ENCODE measurements at places on chromosomes 2 and 18.

GRCh38 chr2:133817680-133818566 lies 249.7 kb upstream of the NCKAP5 start:
- DNase-seq = peak; percentile 98

- DNase-seq = no peak
These were observed 2.9 kb upstream of the MBOAT2 start for GRCh38 chr2:9006368-9006767.

GRCh38 chr2:58667137-58667774 lies 426.1 kb upstream of the FANCL start:
- DNase-seq = no peak

GRCh38 chr18:14748496-14748895 lies 524 bp downstream of the ANKRD30B start:
- no peak for DNase-seq

DNA sequence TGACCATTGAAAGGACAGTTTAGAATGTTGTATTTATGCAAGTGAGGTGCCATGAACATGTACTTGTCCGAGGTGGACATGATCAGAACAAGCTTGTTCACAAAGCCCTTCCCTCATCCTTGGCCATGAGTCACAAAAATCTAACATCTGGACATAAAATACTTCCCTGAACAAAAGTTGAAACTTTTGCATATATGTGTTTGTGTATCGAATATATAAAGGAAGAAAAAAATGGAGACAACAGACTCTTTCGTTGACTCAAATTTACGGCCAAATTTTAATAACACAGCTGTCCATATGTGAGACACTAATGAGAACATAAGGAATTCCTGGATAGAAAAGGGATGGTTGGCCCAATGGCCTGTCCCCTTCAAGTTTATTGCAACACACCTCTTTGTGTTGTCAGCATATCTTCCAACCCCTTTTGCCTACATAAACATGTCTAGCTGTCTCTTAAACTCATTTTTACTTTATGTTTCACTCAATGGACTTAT lies 19.4 kb upstream of the ZEB2 start:
- no peak for DNase-seq

GRCh38 chr2:68692511-68692910 lies 42.1 kb upstream of the ARHGAP25 start:
- DNase-seq = peak; percentile 1

GRCh38 chr2:237630216-237631000 lies 3.0 kb downstream of the LRRFIP1 start:
- no peak for DNase-seq

- DNase-seq = peak; percentile 88
These were observed 13.3 kb downstream of the ATF2 start for GRCh38 chr2:175154661-175155082.

GRCh38 chr2:236688563-236689392 lies 119.2 kb downstream of the ACKR3 start:
- no peak for DNase-seq

DNA sequence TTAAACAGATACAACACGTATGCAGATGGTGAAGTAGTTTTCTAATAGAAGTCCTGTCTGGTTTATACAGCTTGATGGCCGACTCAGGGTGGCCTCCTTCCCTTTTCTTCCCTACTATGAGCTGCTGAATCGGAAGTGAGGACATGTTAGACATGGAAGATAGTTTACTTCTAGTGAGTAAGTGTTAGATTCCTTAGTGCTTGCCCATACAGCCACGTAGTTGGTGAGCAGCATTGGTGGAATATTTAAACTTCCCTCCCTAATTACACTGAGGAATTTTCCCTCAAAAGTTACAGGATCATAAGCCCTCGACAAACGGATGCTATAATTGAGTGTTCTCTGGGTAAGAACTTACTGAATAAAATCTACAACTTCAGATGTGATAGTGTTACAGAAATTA lies 52.1 kb downstream of the RHBDD1 start:
- DNase-seq = peak; percentile 81

DNA sequence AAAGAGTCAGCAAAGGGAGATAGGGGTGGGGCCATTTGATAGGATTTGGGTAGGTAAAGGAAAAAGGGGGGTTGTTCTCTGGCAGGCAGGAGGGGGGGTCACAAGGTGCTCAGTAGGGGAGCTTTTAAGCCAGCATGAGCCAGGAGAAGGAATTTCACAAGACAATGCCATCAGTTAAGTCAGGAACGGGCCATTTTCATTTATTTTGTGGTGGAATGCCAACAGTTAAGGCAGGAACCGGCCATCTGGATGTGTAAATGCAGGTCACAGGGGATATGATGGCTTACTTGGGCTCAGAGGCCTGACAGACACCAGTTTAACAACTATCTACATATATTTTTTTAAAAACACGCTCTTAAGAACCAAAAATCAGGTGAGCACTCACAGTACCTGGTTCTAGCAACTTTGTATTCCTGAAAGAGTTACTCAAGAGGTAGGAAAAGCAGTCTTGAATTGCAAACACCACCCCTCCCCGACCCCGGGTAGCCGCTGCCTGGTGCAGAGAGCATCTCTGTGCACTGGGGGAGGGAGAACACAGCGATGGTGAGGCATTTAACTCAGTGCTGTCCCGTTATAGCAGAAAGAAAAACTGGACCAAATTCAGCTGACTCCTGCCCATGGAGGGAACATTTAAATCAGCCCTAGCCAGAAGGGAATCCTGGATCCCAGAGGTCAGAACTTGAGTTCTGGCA lies 414.5 kb upstream of the KLHL29 start:
- no peak for DNase-seq

- DNase-seq = peak; percentile 78
These were observed 9.0 kb upstream of the TMBIM1 start for GRCh38 chr2:218301176-218301819.

- DNase-seq = peak; percentile 5
These were observed 145.1 kb upstream of the CDH19 start for GRCh38 chr18:66749030-66749429.

DNA sequence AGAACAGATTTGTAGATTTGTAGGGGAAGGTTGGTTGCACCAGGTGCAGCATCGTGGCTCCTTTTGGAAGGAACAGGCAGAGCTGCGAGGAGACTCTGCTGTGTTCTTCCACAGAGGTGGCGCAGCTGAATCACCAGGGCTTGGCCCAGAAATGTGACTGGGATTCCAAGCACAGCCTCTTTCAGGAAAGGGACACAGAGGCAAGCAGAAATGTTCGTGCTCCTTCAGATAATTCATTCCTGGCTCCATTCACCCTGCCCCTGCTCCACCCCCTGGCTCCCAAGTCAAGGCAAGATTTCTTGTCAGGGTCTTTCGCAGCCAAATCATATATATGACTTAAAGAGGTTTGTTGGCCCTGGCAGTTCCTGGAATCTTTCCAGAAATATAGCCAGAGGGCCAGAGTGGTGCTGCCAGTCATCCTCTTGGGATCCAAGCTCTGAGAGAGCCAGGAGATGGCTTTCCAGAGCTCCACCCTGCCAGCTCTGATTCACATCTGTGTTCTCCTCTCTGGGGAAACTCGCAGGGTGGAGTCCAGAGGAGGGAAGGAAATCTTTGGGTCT lies 203.9 kb upstream of the TANK start:
- DNase-seq = no peak

DNA sequence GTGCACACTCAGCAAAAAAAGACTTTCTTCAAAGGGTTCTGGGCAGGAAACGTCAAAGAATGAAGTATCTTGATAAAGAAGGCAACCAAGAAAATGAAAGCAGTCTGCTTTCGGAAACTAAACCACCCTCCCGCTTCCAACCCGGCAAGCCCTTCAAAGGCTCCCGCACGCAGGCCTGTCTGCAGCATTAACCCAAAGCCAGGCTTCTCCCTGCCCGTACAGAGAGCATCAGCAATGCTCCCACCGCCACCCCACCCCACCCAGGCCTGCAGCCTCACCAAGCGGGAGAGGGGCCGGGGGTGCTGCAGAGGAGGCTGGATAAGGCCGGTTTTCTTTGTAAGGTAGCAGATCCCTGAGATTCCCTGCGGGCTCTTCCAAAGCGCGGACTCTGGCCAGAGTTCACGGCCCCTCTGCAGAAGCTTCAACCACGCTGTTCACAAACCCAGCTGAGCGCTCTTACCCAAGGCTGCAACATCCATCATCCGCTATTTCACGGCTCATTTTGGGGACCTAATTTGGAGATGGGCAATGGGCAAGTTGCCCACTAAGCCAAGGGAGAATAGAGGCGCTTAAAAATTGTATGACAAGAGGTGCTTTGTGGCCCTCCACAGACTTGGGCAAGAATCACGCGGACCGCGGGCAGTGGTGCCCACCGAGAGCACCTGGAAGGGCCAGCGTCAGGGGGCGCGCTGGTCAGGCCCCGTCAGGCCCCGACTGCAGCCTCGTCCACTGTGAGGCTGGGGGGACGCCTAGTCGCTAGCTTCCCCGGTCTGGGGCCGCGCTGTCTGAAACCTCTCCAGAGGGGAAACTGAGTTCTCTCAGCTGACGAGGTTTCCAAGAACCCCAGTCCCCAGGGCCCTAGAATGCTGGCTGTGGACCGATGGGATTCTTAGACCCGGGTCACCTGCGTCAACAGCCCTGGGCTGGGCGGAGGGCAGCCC lies 225.4 kb upstream of the ID2 start:
- no peak for DNase-seq

DNA sequence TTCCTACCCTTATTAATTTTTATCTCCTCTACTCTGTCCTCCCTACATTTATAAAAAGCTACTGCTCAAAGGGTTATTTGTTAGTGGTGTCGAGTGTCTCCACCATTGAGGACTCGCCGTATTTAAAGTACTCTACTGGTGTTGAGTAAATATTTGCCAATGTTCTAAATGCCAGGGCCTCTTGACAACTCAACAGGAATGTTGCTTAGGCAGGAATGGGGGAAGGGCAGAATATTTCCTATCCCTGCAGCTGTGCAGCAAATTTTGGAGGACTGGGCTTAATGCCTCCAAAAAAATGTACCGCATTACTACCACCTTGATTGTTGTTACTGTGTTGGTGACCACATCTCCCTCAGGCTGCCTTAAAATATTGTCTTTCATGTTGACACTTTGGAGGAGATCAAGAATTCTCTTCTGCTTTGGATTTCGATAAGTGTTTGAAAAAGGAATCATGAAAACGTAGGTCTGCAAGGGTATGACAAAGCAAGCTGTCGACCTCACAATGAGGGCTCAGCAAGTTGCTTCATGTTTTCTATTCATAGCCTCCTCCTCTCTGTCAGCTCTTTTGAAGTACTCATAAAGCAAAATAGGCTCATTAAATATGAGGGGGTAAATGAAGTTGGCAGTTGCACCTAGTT lies 84.3 kb downstream of the EFEMP1 start:
- DNase-seq = peak; percentile 49

GRCh38 chr2:217943446-217944321 lies 59.1 kb downstream of the TNS1 start:
- DNase-seq = peak; percentile 73

All from fibroblast of upper back skin (primary cell).